ENCODE measurements at places on chromosomes 1 and 21. TPM values are rescaled to one million over a fixed set of nuclear protein-coding genes. Genes with fewer than 3 reads are reported as not detected.
A peak's percentile ranks its signal among the peaks of the same experiment; 100 is the strongest.

MYBPH gene
- total RNA-seq, result not detected

GRCh38 chr1:112245114-112245513 is 150.9 kb upstream of the CTTNBP2NL start:
- no peak for DNase-seq
- H3K36me3 ChIP-seq, result no peaks in the 10 kb centered on the region
- no peaks in the 10 kb centered on the region for H3K4me1 ChIP-seq
- no peak overlapping the region for H3K27ac ChIP-seq

GRCh38 chr1:160499631-160500030 is 23.4 kb downstream of the SLAMF6 start:
- DNase-seq, result no peak
- H3K36me3 ChIP-seq, result no peaks in the 10 kb centered on the region
- H3K27ac ChIP-seq, result no peak overlapping the region
- H3K4me1 ChIP-seq, result no peaks in the 10 kb centered on the region

SKI gene
- total RNA-seq, result 9.6 TPM

- peak overlapping the region; percentile 83 for H3K27ac ChIP-seq
- peaks cover 28% of the 10 kb centered on the region for H3K4me1 ChIP-seq
- peaks cover 14% of the 10 kb centered on the region for H3K36me3 ChIP-seq
- no peak for DNase-seq
- peak overlapping the region; percentile 6 for H3K4me3 ChIP-seq
Observed at GRCh38 chr1:235972311-235972689, 92.6 kb downstream of the NID1 start.

DNA sequence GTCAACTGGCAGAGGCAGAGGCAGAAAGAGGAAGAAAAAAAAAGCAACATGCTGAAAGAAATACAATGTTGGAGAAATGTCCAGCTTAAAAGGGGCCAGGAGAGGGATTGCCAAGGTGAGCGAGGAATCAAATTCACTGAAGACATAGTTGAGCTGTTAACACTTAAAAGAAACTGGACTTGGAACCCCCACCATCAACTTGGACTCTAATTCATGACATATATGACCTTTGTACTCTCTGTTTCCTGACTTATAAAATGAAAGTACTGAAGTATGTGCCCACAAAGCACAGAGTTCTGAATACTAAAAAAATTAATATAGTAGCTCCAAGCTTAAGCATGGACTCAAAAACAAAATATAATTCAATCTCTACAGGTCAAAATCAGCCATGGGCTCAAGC is 16.1 kb downstream of the PRR9 start:
- H3K36me3 ChIP-seq, result no peaks in the 10 kb centered on the region
- peaks cover 10% of the 10 kb centered on the region for H3K27me3 ChIP-seq
- H3K4me3 ChIP-seq, result no peak overlapping the region
- no peaks in the 10 kb centered on the region for H3K4me1 ChIP-seq
- no peak overlapping the region for H3K27ac ChIP-seq

- H3K27me3 ChIP-seq, result peaks cover 8% of the 10 kb centered on the region
- DNase-seq, result no peak
- peaks cover 5% of the 10 kb centered on the region for H3K4me1 ChIP-seq
- H3K27ac ChIP-seq, result no peak overlapping the region
- H3K4me3 ChIP-seq, result no peak overlapping the region
Observed at GRCh38 chr1:31615414-31615813, 2.1 kb upstream of the HCRTR1 start.

RHBDL2 gene
- 0.91 TPM for total RNA-seq

DNA sequence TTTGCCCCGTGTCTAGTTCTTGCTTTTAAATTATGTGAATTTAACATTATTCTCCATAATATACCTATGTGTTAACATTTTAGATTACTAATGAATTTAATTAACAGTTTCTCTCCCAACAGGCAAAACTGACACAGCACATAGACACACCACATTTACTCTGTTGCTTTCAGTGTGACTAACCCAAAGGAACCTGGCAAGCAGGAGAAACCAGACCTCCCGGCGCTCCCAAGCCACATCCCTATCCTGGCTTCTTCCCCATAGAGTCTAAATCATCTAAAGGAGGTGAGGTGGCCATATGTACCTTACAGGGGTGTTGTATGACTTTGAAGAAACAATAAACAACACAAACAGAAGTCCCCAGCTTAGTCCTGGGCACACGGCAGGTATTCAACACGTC is 69.2 kb downstream of the CAPZB start:
- H3K4me1 ChIP-seq, result no peaks in the 10 kb centered on the region
- no peak overlapping the region for H3K4me3 ChIP-seq
- no peak overlapping the region for H3K27ac ChIP-seq
- no peak for DNase-seq
- H3K27me3 ChIP-seq, result no peaks in the 10 kb centered on the region

DNA sequence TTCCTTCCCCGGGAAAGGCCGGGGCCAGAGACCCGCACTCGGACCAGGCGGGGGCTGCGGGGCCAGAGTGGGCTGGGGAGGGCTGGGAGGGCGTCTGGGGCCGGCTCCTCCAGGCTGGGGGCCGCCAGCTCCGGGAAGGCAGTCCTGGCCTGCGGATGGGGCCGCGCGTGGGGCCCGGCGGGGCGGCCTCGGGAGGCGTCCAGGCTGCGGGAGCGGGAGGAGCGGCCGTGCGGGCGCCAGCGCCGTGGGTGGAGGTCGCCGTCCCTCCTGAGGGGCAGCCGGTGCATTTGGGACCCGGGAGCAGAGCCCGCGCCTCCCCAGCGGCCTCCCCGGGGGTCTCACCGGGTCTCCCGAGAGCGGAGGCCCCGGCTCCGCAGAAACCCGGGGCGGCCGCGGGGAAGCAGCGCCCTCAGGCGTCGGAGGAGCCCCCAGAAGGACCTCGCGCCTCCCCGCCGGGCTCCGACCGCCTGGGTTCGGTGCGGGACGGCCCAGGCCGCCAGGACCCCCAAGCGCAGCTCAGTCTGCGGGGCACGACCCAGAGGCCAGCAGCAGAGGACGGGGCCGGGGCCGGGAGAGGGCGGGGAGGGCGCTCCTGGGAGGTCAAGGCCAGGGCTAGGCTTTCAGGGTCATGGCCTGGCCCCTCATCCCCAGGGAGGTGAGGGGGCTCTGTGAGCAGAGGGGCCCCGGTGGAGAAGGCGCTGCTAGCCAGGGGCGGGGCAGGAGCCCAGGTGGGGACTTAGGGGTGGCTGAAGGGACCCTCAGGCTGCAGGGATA is 7.2 kb upstream of the SLX9 start:
- H3K27me3 ChIP-seq, result no peaks in the 10 kb centered on the region
- peak overlapping the region; percentile 44 for H3K4me3 ChIP-seq
- DNase-seq, result peak; percentile 60

GRCh38 chr1:40379785-40380452 is 6.4 kb downstream of the SMAP2 start:
- H3K4me3 ChIP-seq, result no peak overlapping the region
- peaks cover 57% of the 10 kb centered on the region for H3K4me1 ChIP-seq
- H3K36me3 ChIP-seq, result peaks cover 3% of the 10 kb centered on the region
- no peak for DNase-seq
- H3K27me3 ChIP-seq, result no peaks in the 10 kb centered on the region

SYDE2 gene
- total RNA-seq, result 5.5 TPM

DNA sequence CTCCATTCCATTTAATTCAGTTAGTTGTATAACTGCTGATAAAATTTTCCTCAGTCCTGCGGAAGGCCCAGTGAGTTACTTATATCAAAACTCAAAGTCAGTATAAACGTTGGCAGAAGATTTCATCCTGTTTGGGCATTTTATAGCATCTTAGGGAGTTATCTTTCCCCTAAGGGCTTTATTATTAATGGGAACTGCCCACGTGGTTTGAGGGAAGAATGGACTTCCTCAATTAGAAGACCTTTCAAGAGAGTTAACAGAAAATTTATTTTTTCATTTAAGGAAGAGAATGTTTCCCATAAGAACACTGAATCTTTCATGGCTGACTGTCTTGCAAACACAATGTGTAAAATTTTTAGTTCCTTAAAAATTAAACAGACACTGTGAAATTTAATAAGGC is 400.1 kb downstream of the NEGR1 start:
- DNase-seq, result no peak
- no peaks in the 10 kb centered on the region for H3K27me3 ChIP-seq
- no peak overlapping the region for H3K27ac ChIP-seq

COL8A2 gene
- total RNA-seq, result 1.2 TPM

GRCh38 chr1:40592107-40592803 is 60.8 kb downstream of the ZNF684 start:
- H3K4me1 ChIP-seq, result no peaks in the 10 kb centered on the region
- no peak overlapping the region for H3K4me3 ChIP-seq
- no peak overlapping the region for H3K27ac ChIP-seq
- H3K27me3 ChIP-seq, result no peaks in the 10 kb centered on the region
- no peak for DNase-seq

C1QB gene
- not detected for total RNA-seq

- H3K4me3 ChIP-seq, result peak overlapping the region; percentile 64
- peaks cover 11% of the 10 kb centered on the region for H3K36me3 ChIP-seq
- DNase-seq, result peak; percentile 18
Observed at GRCh38 chr1:205774198-205775014, 876 bp downstream of the RAB29 start.

PLA2G2C gene
- not detected for total RNA-seq

TSPEAR gene
- not detected for total RNA-seq

GRCh38 chr1:46302641-46303037 is 777 bp downstream of the LRRC41 start:
- peak overlapping the region; percentile 92 for H3K4me3 ChIP-seq
- H3K27me3 ChIP-seq, result no peaks in the 10 kb centered on the region
- peaks cover 18% of the 10 kb centered on the region for H3K4me1 ChIP-seq
- H3K36me3 ChIP-seq, result peaks cover 48% of the 10 kb centered on the region
- H3K27ac ChIP-seq, result peak overlapping the region; percentile 98

DNA sequence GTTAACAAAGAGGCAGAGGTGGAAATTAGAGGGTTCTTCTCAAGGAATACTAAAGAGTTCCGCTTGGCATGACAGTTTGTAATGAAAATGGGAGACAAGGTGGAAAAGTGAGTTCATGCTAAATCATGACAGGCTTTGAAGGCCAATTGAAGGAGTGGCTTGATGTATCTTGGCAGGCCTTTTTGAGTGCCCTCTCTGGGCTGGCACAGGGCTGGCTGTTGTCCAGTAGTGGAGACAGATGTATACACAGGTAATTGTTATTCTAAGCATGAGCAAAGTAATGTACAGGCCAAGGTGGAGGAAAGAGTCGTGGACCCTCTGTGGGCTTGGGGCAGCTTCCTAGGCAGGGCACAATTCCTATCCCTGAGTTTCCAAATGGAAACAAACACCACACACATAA is 196.7 kb upstream of the GALNT2 start:
- H3K36me3 ChIP-seq, result no peaks in the 10 kb centered on the region
- no peaks in the 10 kb centered on the region for H3K4me1 ChIP-seq
- no peaks in the 10 kb centered on the region for H3K27me3 ChIP-seq
- H3K27ac ChIP-seq, result no peak overlapping the region

DNA sequence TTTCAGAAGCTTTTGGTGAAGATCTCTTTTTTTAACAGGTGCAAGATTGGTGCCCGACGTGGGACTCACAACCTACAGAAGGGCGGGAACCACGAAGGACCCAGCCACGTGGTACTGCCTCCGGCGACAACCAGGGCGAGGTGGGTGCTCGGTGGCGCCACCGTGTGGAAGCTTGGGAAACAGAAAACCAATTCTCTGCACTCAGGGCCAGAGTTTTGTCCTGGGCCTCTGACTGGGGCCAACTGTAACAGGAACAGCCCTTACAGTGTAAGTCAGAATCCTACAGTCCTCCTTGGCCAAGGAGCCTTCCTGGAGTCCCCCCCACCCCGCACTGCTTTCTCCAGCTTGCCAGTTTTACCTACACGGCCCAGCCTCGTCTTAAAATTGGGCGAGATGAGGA is 11.6 kb upstream of the S100A7A start:
- H3K27me3 ChIP-seq, result peaks cover 20% of the 10 kb centered on the region
- no peak overlapping the region for H3K27ac ChIP-seq
- H3K4me3 ChIP-seq, result no peak overlapping the region
- no peaks in the 10 kb centered on the region for H3K36me3 ChIP-seq

DNA sequence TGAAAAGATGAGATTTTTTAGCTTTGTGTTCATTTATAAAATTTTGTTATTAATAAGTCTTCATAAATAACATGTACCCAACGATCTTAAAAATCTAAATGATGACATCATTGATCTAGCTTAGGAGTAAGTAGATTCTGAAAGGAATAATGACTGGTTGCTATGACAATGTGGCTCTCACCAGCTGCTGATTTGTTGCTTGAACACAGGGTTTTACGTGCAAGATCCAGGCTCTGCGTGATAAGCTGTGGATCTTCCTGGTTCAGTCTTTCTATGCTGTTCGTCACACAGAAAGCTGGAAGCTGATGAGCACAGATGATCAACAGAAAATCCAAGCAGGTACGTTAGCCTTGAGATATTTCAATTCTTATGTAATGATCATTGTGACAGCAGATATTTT is 49.1 kb upstream of the C1orf146 start:
- no peaks in the 10 kb centered on the region for H3K36me3 ChIP-seq
- no peak for DNase-seq
- no peaks in the 10 kb centered on the region for H3K27me3 ChIP-seq
- no peak overlapping the region for H3K27ac ChIP-seq
- no peak overlapping the region for H3K4me3 ChIP-seq

SLAMF7 gene
- not detected for total RNA-seq

- H3K27me3 ChIP-seq, result peaks cover 5% of the 10 kb centered on the region
- H3K27ac ChIP-seq, result no peak overlapping the region
- H3K4me3 ChIP-seq, result no peak overlapping the region
- no peaks in the 10 kb centered on the region for H3K4me1 ChIP-seq
- no peaks in the 10 kb centered on the region for H3K36me3 ChIP-seq
Observed at GRCh38 chr1:93000291-93000690, 39.0 kb upstream of the DIPK1A start.

CDA gene
- total RNA-seq, result not detected

DNA sequence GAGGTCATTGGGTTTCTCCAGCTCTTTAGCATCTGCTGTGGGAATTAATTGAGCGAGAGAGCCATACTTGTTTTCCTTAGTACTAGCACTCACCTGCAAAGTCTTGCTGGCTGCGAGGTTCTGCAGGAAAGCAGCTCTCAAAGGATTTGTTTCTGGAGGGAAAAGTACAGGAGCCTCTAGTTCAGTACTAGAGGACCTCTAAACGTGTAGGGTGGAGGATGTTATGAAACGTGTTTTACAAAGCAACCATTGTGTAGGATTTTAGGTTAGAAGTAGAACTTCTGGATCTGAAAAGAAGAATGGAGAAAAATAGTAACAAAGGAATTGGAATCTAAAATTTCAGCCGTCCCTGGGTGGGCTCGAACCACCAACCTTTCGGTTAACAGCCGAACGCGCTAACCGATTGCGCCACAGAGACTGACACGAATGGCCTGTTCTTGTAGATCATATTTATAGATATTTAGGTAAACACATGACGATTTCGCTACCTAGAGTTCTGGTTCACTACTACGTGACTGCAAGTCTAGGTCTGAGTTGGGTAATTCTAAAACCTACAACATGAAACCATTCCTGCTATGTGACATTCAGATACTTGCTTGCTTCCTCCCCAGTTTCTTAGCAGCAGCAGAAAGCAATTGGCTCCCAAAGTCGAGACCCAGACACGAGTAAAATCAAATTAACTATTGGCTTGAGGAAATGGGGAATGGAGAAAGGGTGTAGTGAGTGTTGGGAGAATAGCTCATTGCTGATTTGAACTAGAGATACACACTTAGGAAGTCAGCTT is 60.2 kb upstream of the CFAP126 start:
- H3K4me1 ChIP-seq, result no peaks in the 10 kb centered on the region
- no peak overlapping the region for H3K4me3 ChIP-seq

- peaks cover 31% of the 10 kb centered on the region for H3K4me1 ChIP-seq
- H3K27ac ChIP-seq, result no peak overlapping the region
- H3K27me3 ChIP-seq, result no peaks in the 10 kb centered on the region
Observed at GRCh38 chr1:227893949-227894721, 53.6 kb downstream of the WNT9A start.
